ENCODE measurements at places on chromosomes 12 and 14.

- no peak for DNase-seq
Measured at GRCh38 chr12:121427556-121428050, 27.7 kb downstream of the RNF34 start.

GRCh38 chr12:108304633-108305032 lies 34.5 kb downstream of the CMKLR1 start:
- no peak for DNase-seq

GRCh38 chr12:57452937-57453509 lies 2.1 kb upstream of the INHBE start:
- DNase-seq = no peak

- DNase-seq = no peak
Measured at GRCh38 chr12:115945491-115945885, 332.0 kb downstream of the MED13L start.

DNA sequence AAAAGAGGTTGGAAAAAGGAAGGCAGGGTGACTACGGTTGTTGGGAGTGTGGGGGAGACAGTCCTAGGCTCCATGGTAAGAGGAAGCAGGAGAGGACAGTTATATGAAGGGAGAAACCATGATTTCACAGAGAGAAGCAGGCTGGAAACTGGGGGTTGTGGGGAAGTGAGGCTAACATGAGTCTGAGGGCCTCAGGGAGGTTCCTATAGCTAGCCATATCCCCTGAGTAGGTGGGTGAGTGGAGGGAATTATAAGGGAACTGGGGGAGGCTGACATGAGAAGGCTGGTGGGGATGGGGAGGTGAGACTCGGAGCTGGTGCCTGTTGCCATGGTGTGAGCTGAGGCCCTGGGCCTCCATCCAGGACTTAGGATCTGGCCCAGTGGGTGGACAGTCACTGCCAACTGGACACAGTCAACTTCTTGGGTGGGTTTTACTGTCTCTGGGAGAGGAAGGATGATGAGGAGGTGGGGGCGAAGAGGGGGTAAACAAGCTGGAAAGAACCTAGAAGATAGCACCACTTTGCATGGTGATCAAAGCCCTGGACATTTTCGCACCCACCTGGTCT lies 1.4 kb downstream of the RNASE13 start:
- no peak for DNase-seq

DNA sequence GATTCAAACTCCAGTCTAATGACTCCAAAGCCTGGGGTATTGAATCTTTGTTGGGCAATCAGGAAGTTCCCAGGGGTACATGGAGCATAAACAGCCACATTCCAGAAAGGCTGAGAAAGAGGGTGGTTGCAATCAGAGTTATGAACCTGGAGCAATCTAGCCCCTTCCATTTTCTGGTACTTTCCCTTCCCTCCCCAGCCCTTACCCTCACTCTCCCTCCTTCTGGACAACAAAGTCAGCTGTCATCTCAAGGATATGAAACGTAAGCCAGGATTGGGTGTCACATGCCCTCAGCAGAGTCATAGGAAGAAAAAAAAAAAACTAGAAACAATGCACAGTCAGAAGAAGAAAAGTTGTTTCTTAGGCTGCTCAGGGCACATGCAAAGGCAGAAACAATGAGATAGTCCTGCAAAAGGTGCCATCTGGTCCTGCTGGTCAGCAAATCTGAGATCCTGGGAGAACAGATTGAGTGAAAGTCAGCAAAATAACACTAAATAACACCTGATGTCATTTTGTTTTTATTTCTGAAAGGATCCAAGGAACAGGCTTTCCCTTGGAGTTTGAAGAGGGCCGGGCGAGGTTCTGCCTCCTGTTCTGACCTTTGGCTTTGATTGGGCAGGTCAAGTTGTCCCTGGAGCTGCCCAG lies 27.1 kb downstream of the TMEM229B start:
- no peak for DNase-seq

- no peak for DNase-seq
Measured at GRCh38 chr12:107390414-107390813, 295.2 kb upstream of the PWP1 start.

Data from AG04449 (cell line).